ENCODE measurements at places on chromosomes 5 and 9.

- no peak for DNase-seq
Measured at GRCh38 chr5:164265566-164265965, 760.1 kb downstream of the MAT2B start.

DNA sequence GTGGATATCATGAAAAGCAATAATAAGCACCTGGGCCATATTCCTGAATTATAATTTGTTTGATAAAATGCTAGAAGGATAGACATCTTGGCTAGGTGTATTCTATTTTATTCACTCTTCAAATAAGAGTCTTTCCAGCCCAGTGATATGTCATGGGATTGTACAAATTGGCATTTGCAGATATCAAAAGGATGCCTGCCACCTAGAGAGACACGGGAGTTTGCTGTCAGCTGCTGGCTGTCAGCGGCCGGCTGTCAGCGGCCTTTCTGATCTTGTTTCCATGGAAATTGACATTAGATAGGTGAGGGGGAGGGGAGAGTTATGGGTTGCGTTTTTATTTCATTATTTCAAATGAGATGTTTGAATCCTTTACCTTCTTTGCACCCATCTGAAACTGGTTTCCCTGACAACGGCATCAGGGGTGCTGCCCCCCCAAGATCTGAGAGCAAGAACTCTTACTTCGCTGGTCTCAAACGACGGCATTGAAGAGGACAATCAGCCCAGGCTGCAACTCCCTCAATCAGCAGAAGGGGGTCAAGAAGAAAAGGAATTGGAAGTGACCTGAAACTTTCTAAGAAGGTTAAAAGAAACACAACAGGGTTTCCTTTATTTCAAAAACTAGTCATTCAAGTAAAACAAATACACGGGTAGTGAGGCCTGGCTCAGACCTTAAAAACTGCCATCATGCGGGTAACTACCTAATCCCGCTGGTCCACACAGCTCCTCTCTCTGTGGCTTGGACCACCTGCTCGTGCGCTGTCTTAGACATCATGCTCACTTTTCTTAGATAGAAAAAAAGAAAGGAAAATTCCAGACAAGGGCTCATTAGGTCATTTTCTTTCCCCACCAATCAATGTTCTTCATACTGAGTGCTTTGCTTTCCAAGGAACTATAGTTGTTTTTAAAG lies 115.7 kb downstream of the TLE1 start:
- DNase-seq: no peak

- DNase-seq: no peak
Measured at GRCh38 chr5:154830219-154830595, 20.2 kb downstream of the FAXDC2 start.

- DNase-seq: no peak
Measured at GRCh38 chr9:93292288-93292615, 108.3 kb downstream of the WNK2 start.

- peak; percentile 23 for DNase-seq
Measured at GRCh38 chr5:129698661-129699060, 49.2 kb upstream of the MINAR2 start.
